ENCODE measurements at places on chromosomes 6 and 20. TPM values are rescaled to one million over a fixed set of nuclear protein-coding genes. Genes with fewer than 3 reads are reported as not detected.

JPH2 gene
- 11.1 TPM for total RNA-seq

LAMA2 gene
- total RNA-seq: 3.9 TPM

LY6G5C gene
- 0.64 TPM for total RNA-seq

TREML2 gene
- not detected for total RNA-seq

EYS gene
- total RNA-seq: 1.6 TPM
